ENCODE measurements at places on chromosomes 2 and 18.

DNA sequence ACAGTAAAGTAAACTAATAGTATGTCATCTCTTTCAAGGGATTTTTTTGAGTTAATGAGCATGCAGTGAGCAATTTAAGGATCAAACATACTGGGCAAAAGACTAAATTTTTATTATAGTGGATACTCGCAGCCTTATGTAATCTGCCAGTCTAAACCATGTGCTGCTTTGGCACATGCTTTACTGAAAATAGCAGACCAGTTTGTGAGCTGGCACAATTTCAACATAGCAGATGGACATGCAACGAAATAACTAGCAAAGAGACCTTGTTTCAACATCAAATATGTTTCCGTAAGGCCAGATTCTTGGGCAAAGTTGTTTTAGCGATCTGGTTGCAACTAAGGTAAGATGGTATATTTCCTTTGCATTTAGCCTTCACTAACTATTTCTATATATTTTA is 807.3 kb downstream of the NR4A2 start:
- no peak for DNase-seq

DNA sequence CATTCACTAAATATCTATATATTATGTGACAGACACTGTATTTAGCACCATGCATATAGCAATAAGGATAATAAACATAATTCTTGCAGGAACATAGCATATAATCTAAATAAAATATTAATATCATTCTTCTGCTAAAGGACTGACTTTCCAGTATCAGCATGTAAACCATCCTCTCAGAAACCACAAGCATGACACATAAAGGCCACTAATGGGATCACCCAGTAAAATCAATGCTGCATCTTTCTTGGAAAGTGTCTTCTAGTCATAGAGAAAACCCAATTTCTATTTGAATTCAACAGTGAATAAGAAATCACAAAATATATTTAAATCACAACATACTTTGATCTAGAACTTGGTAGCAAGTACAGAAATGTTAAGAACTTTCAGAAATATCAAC is 5.8 kb upstream of the LRP1B start:
- DNase-seq: no peak

GRCh38 chr18:42028247-42028832 is 73.3 kb downstream of the PIK3C3 start:
- peak; percentile 20 for DNase-seq

DNA sequence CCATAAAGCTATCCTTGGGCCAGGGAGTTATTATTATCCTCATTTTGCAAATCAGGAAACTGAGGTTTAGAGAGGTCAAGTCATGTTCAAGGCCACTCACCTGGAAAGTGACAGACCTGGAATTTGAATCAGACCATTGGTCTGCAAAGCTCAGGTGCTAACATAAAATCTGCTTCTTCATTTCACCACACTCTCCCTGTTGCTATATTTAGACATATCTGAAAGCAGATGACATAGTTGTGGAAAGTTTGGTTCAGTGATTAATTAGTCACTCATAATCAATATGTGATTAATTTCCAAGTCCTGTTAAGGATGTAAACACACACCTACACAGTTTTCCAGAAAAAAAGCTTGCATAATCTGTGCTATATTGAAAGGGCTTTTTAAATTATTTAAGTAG is 57.4 kb downstream of the LINC00305 start:
- no peak for DNase-seq

GRCh38 chr2:184555352-184555751 is 43.0 kb upstream of the ZNF804A start:
- DNase-seq: no peak

- DNase-seq: no peak
Observed at GRCh38 chr2:11330457-11331142, 13.8 kb downstream of the ROCK2 start.

DNA sequence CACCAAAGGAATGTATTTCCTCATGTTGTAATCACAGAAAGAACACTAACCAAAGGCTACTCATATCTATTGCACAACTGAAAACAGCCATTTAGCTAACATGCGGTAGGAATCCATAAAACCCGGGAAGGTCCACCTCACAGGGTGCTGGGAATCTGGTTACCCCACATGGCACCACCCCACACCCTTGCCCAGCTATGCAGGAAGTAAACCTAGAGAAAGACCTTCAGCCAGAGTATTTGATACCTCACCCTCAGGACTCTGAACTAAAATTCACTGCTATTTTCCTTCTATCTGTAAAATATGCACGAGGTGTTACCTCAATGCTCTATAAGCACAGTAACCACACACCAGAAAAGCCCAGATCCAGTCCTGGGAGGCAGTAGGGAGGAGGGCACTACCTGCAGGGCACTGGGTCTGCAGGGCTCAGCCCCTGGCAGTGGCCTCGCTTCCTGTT is 45.8 kb downstream of the PTPN2 start:
- DNase-seq: no peak
